Activated CD4-positive, CD25-positive, alpha-beta regulatory T cell (primary cell): ENCODE measurements at places on chromosomes 16 and 17.

GRCh38 chr16:46974352-46974751, 878 bp upstream of the DNAJA2 start:
- DNase-seq, result no peak

- no peak for DNase-seq
These were observed 185.5 kb upstream of the NLRP1 start for GRCh38 chr17:5769593-5770354.

DNA sequence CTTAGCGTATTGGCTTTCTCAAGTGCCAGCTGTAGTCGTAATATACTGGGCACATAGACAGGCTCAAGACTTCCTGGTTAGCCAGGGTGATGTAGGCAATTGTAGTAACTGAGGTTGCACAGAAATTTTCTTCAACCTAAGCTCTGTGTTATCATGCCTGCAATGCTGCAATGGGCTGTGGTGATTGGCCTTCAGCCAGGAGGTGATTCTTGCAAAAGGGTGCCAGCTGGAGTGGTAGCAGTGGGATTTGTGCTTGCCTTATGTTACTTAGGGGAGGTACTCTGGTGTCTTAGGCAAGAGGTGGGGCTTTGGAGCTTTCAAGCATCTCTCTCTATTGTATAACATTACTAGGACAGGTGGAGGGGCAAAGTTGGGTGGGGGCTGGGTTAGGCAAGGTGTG, 495.1 kb downstream of the CDH11 start:
- no peak for DNase-seq

DNA sequence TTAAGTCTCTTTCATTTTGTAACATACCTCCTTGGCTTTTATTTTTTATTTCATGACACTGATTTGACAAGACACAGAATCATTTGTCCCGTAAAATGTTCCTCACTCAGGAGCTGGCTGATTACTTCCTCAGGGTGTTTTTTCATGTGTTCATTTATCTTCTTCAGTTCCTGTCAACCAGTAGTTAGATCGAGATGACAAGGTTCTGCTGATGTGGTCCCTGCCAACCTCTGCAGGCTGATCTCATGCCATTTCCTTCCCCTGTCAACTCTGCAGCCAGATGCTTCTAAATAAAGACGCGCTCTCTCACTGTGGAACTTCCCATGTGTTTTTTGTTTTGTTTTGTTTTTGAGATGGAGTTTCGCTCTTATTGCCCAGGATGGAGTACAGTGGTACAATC, 8.1 kb upstream of the CXCL16 start:
- no peak for DNase-seq
